ENCODE measurements at places on chromosomes 1 and 21.

GRCh38 chr21:29300807-29301138, 2.1 kb downstream of the BACH1 start:
- DNase-seq: no peak

GRCh38 chr1:229230140-229230892, 40.6 kb upstream of the RAB4A start:
- DNase-seq: no peak

DNA sequence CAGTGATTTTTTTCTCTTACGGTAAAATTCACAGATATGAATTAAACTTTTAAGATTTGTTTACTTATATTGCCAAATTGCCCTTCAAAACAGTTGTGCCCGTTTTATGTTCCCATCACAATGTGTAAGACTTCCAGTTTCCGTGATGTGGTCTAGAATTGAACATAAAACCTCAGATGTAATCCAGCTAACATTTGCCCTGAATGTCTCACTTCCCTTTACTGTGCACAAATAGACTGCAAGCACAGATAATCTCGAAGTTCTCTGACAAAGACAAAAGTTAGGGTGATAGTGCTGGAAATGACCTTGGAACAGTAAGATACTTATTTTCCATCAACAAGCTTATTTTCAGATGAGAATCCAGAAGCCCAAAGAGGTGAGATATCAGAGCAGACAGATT, 177.5 kb downstream of the ZZZ3 start:
- peak; percentile 18 for DNase-seq

GRCh38 chr1:166174108-166174507, 7.3 kb upstream of the FAM78B start:
- DNase-seq: no peak

GRCh38 chr1:5991381-5992025, 722 bp downstream of the NPHP4 start:
- no peak for DNase-seq

- DNase-seq: peak; percentile 9
These were observed 296.1 kb upstream of the SPAG17 start for GRCh38 chr1:118481126-118481525.

GRCh38 chr1:193338194-193338593, 151.8 kb upstream of the B3GALT2 start:
- DNase-seq: peak; percentile 64

GRCh38 chr1:30419831-30420230, 303.6 kb downstream of the MATN1 start:
- DNase-seq: no peak

- DNase-seq: no peak
These were observed 25.2 kb upstream of the GNPAT start for GRCh38 chr1:231215681-231216385.

DNA sequence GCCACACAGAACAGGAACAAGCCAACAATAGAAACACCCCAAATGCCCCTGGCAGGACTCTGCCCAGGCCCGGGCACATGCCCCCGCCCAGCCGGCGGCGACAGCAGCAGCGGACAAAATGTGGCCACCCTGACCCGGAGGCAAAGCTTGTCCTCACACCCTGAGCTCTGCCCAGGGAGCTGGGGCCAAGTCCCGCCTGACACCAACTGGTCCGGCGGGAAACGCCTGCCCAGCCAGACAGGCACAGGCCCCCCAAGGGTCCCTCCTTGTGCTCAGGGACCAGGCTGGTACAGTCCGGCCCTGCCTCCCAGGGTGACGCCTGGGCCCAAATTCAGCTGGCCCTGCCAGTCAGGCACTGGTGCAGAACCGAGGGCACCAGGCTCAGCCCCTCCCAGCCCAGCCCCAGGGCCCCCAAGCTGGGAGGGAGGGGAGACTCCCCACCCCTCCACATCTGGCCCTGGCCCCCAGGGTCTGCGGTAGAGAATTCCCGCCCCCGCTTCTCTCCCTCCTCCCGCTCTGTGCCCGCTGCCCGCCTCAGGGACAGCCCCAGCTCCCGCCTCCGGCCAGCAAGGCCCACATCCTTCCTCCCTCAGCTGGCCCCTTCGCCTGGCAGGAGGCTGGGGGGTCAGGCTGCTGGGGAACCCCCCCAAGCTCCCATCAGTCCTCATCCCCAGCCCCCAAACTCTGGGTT, 2.0 kb downstream of the AHDC1 start:
- DNase-seq: no peak

DNA sequence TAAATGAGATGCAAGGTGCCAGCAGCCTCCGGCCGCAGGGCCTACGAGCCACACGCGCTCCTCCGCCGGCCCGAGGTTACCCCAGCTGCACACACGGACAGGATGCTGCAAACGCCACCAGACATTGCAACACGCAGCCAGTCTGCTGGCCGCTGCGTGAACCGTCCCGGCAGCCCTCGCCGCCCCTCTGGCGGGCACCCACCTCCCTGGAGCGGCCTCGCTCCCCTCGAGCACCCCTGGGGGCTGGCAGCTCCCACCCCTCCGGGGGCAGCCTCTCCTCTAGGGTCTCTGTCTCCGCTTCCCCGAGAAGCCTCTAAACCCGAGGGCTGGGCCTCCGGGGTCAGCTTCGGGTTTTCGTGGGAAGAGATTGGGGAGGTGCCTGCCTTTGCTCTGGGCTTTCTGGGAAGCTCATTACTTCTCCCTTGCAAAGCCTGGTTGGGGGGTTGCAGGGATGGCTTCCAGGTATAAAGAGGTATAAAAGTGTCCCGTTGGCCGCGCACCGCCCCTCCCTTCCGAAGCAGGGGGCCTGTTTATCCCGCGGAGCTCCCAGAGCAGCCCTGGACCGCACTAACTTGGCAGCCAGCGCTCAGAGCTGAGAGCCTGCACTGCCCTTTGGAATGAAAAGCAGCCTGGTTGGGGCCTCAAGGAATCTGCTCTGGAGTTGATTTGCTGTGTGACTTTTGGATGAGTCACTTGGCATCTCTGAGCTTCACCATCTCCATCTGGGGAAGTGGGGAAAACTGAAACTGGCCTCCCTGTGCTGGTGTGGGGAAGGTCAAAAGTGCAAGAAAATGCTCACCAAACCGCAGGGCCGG, 21.8 kb downstream of the DHRS3 start:
- DNase-seq: peak; percentile 99

DNA sequence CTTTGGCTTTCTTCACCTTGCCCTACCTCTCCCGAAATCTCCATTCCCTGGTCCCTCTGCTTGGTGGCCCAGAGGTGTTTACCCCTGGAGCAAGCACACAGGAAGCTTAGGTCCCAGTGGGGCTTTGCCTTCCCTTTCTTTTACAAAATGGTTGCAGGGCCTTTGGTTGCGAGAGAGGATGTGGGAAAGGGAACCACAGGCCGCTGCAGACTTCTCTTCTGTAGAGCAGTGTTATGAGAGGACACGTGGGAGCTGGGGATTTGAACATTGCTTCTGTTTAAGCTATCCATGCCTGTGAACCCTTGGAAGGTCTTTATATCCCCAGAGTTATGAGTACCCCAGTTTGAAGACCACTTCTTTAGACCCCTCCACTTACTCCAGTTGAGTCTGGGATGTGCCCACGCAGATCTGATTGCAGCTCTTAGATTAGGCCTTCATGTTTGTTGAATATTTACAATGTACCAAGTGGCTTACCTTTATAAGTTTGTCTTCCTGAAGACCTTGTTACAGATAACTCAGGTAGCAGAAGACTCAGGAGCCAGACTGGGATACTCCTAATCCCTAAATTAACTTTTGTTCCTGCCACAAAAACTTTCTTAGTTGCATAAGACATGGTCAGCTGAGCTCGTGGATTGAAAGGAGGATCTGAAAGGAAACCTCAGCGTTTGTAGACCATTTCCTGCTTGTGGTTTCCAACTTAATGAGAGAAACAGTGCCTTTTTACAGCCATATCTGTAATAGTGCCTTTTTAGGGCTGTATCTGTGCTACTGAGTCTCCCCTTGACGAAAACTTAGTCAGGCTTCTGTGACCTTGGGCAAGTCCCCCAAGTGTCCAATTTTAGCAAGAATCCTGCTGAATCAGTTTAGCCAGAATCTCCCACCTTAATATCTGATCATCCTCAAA, 21.9 kb upstream of the IVNS1ABP start:
- DNase-seq: no peak

DNA sequence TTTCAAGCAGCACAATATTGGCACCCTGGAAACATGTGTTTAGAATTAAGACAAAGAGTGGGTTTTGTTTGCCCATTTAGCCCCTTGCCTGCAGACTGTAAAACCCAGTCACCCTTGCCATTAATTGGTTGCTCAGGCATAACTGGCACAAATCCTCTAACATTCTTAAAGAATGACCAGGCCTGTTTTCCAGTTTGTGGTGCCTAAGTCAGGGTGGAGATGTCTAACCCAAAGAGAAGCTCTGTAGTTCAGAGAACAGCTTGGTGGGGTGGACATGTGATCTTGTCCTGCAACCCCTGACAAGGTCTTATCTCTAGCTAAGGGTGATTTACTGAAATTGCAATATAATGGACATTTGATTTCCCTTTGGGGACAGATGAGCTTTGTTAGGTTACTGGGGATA, 8.8 kb upstream of the ANGPTL7 start:
- peak; percentile 62 for DNase-seq

DNA sequence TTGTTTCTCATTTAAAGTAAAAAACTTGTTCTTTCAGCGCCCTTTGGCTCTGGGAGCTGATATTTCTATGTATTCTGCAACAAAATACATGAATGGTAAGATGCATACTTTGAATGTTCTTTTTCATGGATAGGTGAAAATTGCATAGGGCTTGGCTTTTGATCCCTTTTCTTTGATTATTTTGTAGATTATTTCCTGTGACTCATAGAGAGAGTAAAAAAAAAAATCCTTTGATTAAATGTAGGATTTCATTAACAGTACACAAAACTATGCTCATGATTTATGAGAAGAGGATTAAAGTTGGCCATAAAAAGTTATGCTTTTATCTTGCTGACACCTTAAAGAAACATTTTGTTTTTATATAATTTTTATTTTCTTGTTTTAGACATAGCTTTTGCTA, 18.7 kb downstream of the CTH start:
- no peak for DNase-seq

DNA sequence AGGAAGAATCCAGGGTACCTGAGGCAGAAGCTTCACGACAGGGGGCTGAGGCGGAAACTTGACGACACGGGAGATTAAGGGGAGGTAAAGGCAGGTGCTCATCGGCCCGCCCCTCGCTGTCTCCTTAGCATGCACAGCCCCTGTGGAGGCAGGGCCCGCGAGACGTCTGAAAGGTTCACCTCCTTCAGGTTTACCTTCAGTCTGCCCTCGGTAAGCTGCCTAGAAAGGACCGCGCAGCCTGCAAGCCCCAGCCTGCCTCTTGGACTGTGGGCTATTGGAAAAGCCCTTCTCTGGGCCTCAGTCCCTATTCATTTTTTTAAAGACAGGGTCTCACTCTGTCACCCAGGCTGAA, 28.5 kb downstream of the KNCN start:
- no peak for DNase-seq

GRCh38 chr1:243508303-243508713, 252.5 kb downstream of the SDCCAG8 start:
- DNase-seq: no peak

DNA sequence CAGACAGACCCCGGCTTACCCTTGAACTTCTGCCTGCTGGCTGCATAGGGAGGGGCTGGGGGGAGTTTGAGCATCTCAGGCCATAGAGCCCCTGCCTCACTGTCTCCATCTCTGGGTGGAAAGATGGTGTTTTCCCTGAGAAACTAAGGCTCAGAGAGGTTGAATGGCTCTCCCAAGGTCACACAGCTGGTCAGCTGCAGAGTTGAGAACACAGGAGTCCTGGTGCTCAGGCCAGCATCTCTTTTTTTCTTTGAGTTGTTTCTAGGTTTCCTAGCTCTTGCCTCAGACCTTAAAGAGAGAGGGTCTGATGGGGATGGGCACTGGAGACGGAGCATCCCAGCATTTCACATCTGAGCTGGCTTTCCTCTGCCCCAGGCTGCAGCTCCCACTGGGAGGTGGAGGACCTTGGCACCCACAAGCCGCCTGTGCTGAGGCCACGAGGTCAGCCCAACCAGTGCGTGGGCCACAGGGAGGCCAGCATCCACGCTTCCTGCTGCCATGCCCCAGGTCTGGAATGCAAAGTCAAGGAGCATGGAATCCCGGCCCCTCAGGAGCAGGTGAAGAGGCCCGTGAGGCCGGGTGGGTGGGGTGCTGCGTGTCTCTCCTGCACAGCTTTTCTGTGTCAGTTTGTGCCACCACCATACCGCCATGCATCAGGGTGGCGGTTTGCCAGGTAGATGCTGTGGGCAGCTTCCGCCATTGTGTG, 21.8 kb downstream of the PCSK9 start:
- no peak for DNase-seq

- DNase-seq: no peak
These were observed 143.8 kb downstream of the PCBP3 start for GRCh38 chr21:45787371-45787770.

- no peak for DNase-seq
These were observed 116.8 kb upstream of the WNT4 start for GRCh38 chr1:22259551-22260282.

GRCh38 chr1:156616463-156616862, 2.8 kb upstream of the HAPLN2 start:
- peak; percentile 59 for DNase-seq

DNA sequence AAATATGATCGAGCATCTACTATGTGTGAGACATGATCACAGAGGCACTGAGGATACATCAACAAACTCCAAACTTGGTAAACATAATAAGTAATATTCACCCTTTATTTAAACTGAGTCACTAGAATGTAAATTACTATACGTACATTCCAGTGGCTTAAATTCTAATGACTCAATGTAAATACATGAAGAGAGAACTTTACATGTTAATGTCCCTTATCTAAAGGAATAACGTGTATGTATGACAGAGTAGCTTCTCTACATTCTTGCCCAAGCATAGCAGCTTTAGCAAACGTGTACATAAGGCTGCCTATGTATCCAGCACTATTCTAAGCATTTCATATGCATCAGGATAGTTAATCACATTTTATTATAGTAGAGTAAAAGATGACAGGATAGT, 111.8 kb upstream of the CYYR1 start:
- DNase-seq: peak; percentile 44

GRCh38 chr1:168673974-168674683, 54.9 kb downstream of the DPT start:
- no peak for DNase-seq

DNA sequence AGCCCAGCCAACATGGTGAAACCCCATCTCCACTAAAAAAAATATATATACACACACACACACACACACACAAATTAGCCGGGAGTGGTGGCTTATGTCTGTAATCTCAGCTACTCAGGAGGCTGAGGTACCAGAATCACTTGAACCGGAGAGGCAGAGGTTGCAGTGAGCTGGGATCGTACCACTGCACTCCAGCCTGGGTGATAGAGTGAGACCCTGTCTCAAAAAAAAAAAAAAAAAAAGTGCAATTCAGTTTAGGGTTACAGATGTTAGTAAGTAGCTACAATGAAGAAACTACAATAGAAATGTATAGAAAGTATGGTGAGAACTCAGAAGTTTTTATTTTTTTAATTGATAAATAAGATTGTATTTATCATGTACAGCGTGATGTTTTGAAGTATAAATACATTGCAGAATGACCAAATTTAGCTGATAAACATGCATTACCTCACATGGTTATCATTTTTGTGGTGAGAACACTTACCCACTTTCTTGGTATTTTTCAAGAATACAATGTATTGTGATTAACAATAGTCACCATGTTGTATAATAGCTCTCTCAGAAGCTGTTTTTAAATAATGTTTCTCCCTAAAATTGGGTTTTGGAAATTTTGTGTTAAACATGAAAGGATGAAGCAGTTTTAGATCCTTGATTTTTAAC, 17.9 kb downstream of the KDM1A start:
- DNase-seq: no peak
